Right renal pelvis (tissue), 4 donors: ENCODE measurements at places on chromosomes 7 and 10. TPM values are rescaled to one million over a fixed set of nuclear protein-coding genes. Genes with fewer than 3 reads are reported as not detected.

GRCh38 chr10:62261666-62262065 is 7.0 kb downstream of the RTKN2 start:
- DNase-seq = no peak

DNA sequence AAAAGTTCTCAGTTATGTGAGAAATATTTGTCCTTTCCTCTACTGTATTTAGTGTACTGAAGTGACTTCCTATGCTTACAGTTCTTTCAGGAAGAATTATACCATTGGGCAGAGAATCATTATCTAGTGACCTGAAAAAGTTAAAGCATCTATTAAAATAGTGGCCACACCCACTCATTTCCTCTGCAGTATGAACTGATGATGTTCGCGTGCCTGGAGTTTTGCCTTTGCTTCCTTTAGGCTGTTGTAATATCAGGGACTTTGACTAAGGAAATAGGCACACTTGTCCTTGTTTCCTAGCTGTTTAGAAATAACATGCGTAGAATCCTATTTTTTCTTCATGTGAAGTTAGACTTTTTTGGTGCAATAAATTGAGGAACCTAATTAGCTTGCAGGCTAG is 100.7 kb downstream of the ZMYND11 start:
- DNase-seq = no peak

Gene MYO1G
- polyA plus RNA-seq = 0.44 TPM

Gene PILRA
- polyA plus RNA-seq = 4.2 TPM

GRCh38 chr7:2435146-2435545 is 31.7 kb downstream of the CHST12 start:
- no peak for DNase-seq

DNA sequence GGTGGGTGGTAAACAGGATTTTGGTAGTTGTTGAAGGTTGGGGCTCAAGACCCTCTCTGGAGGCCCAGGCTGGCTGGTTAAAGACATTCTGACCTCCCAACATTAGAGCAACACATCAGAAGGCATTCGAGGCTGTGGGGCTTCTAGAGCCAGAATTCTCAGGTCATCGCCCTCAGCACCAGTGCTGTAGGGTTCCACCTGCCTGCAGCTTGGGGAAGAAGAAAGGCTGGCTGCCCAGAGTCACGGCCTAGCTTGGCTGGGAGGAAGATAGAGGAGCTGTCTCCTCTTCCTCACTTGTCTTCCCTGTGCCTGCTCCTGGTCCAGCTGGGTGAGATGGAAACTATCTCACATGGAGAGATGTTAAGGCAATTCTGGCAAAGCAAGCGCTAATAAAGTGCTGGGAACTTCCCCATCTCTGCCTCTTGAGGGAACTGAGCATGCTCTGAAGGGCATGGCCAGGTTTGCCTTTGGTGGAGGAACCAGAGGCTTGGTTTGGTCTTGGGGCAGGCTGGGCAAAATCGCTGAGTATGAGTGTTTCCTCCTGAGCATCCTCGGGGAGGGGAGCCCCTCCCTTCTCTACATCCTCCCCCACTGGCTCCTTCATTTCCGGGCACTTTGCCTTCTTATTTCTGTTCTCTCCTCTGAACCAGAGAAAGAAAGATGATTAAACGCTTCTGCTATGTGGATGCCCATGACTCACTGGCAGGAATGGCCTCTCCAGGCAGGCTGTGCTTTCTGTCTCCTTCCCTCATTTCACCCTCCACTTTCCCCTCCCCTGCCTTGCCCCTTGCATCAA is 509.0 kb upstream of the PODXL start:
- no peak for DNase-seq

Gene RELN
- polyA plus RNA-seq = 12.9 TPM

Gene KCTD7
- 23.5 TPM for polyA plus RNA-seq

DNA sequence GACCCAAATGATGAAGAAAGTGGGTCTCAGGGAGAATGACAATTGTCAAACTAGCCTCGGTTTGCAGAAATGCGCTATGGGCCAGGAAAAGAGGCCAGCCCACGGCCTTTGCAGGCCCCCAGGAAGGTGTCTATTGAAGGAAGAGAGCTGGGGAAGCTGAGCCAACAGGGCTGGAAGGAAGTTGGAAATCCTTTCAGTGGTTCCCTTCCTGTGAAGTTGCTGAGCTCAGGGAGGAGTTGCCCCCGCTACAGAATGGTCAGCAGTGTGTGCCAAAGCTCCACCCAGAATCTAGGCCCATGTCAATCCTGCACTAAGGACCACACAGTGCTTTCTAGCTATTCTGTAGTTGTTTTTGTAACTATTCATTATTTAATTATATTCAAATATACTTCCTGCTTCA is 91.6 kb upstream of the ANLN start:
- no peak for DNase-seq

DNA sequence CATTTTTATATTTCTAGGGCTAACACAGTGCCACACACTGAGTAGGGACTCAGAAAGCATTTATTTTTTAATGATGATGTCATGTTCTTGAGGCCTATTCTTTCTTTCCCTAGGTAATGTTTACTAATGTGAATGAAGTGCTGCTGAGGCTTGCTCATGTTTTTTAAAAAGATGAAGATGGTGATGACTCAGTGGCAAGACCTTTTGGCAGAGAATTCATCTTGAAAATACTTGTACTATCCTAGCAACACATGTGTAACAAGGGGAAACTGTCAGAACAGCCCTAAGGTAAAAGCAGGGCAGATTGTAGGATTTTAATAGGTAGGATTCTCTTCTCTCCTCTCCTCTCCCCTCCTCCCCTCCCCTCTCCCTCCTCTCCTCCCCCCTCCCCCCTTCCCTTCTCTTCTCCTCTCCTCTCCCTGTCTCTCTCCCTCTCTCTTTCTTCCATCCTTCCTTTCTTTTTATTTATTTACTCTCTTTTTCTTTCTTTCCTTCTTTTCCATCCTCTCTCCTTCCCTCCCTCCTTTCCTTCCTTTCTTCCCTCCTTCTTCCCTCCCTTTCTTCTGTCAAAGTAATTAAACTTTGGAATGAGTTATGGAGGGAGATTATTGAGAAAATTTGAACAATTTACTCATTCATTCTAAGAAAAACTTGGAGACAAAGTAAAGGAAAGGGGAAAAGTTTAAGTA is 75.3 kb downstream of the ZNF92 start:
- DNase-seq = no peak

DNA sequence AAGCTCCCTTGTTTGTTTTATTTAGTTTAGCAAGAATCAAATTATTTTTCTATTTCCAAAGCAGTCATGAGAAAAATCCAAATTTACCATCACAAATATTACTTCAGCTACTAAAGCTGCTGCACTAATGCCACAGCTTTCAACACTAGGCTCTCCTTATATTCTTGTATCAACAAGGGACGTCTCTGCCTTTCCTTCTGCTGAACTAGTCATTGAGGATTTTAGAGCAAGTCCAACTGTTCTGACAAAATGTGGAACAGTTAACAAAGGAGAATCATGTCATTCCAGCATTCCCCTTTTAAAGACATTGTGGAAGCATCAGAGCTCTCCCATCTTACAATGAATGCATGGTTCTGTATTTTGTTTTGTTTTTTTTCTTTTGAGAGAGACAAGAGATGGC is 28.6 kb downstream of the FAM13C start:
- no peak for DNase-seq

Gene HOXA5
- polyA plus RNA-seq = 82.4 TPM

GRCh38 chr7:5334671-5335070 is 51.9 kb downstream of the SLC29A4 start:
- DNase-seq = no peak

- DNase-seq = no peak
These were observed 18.6 kb downstream of the NPFFR1 start for GRCh38 chr10:70265032-70265689.

GRCh38 chr7:44973610-44974401 is 5.0 kb downstream of the MYO1G start:
- DNase-seq = no peak

GRCh38 chr10:78454123-78454645 is 420.5 kb downstream of the RPS24 start:
- DNase-seq = no peak

GRCh38 chr10:59869594-59869940 is 36.8 kb downstream of the CCDC6 start:
- DNase-seq = no peak

Gene ASAH2
- 2.5 TPM for polyA plus RNA-seq

DNA sequence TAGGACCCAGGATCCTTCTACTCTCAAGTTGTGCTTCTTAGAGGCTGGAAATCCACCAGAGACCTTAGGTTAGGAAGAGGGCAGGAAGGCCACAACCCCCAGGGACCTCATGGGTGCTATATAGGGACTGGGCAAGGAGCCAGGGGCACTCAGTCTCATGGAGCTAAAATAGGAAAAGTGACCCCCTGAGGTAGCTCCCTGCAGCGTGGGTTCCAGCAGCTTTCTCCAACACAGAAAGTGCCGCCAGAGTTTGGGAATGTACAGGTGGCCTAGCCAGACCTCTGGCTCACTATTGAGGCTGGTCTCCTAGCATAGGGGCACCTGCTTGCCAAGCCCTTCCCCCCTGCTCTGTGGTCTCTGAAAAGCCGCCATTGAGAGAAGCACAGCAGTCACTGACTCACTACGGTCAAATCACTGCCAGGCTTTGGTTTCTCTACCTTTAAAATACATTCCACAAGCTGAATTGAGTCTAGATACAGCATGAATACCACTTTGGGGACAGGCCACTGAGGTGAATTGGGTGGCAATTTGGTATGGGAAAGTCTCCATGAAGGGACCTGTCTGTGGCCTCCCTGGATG is 333.2 kb upstream of the PODXL start:
- DNase-seq = no peak

GRCh38 chr7:132518102-132518838 is 58.0 kb downstream of the PLXNA4 start:
- DNase-seq = no peak
